ENCODE measurements at places on chromosomes 12 and 14.

GRCh38 chr12:77537663-77538062 lies 293.0 kb upstream of the NAV3 start:
- no peak for DNase-seq

DNA sequence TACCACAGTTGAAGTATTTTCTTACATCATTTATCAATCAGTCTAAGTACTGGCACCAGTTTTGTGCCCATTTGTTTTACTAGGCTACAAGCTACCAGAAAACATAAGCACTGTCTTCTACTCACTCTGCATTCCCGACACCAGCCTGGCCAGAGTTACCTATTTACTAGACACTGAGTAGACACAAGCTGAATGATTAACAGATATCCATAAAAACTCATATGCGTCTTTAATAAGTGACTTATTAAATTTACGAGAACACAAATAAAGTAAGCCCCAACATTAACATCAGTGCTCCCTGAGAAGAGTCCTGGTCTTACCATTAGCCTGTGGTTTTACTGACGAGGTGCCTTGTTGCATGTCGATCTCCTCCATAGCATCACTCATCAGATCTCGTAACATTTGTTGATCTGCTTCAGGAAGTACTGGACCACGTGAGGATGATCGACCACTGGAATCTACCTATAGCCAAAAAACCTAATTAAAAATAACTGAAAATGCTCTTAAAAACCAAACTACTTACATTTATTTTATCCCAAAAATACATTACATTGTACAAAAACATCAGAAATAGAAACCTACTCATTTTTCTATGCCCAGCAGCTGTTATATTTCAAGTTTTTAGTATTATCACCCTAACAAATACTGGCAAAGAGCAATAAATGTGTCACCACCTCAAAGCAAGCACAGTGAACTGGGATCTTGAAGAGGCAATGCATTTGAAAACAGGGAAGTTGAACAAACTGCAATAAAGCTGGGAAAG lies 53.3 kb downstream of the BDKRB1 start:
- DNase-seq = no peak

DNA sequence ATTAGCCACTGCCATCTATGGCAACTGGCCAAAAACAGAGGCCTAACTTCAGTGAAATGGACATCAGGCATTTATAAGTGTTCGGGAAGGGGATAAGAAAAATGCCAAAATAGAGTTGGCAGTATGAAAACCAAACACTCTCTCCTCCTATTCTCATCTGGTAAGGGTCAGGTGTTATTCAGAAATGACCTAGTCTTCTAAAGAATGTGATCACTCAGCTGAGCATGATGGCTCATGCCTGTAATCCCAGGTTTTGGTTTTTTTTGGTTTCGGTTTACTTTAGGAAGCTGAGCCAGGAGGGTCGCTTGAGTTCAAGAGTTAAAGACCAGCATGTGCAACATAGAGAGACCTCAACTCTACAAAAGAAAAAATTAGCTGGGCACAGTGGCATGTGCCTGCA lies 170.3 kb downstream of the GRIN2B start:
- no peak for DNase-seq

- peak; percentile 21 for DNase-seq
Measured at GRCh38 chr12:54977155-54977554, 7.4 kb downstream of the TESPA1 start.

GRCh38 chr12:49244176-49244575 lies 20.7 kb upstream of the TUBA1C start:
- DNase-seq = no peak

GRCh38 chr14:99575043-99576023 lies 28.7 kb downstream of the CCDC85C start:
- no peak for DNase-seq

- no peak for DNase-seq
Measured at GRCh38 chr14:22978487-22978837, 3.9 kb downstream of the AJUBA start.

- no peak for DNase-seq
Measured at GRCh38 chr14:100239211-100239839, 381 bp downstream of the YY1 start.

DNA sequence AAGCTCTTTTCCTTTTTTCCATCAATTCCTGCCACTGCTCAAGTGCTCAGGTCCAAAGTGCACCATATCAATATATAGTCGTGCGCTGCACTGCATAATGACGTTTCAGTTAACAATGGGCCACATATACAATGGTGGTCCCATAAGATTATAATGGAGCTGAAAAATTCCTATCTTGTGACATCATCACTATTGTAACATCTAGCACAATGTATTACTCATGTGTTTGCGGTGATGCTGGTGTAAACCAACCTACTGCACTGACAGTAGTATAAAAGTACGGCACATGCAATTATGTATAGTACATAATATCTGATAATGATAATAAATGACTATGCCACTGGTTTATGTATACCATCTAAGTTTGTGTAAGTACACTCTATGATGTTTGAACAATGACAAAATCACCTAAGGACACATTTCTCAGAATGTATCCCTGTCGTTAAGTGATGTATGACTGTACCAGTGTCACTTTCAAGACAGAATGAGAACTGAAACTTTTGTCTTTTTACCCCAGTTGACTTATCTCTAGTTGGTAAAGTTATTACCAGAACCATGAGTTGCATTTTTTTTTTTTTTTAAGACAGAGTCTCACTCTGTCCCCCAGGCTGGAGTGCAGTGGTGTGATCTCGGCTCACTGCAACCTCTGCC lies 53.7 kb upstream of the INSM2 start:
- no peak for DNase-seq

GRCh38 chr14:94398182-94398479 lies 9.7 kb upstream of the SERPINA1 start:
- no peak for DNase-seq

DNA sequence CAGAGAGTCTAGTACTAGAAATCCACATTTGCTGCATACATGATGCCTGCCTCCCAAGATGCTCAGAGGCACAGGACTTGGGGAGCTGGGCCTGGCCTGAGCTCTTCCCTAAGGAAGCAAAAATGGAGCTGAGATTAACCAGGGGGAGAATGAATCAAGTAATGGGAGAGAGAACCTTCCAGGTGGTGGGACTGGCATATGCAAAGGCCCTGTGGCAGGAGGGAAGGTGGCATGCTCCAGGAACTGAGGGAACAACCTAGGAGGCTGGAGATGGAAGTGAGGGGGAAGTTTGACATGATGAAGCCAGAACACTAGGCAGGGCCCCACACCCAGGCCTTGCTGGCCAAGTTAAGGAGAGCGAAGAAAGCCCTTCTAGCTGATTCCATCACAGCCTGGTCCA lies 23.3 kb downstream of the TMEM63C start:
- DNase-seq = no peak

GRCh38 chr12:102740141-102740955 lies 176.7 kb downstream of the PAH start:
- DNase-seq = peak; percentile 8

DNA sequence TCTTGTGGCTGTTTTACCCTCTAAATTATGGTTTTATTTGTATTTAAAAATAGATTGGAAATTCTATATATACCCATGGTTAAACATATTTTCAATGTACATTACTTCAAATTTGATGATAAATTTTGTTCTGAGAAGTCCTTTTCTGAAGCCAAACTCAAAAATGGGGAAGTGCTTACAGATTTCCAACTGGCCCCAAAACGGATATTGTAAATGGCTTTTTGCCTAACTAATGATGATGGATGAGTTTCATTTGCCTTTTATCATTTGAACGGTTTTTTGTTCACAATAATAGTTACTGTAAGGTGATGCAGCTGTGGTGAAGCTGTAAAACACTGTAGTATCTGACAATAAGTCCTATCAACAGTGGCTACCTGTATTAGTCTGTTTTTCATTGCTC lies 136.9 kb downstream of the FUT8 start:
- DNase-seq = no peak

- DNase-seq = no peak
Measured at GRCh38 chr14:20530771-20531571, 25.6 kb downstream of the RNASE10 start.

- DNase-seq = no peak
Measured at GRCh38 chr14:87045246-87045645, 947.7 kb downstream of the GALC start.

DNA sequence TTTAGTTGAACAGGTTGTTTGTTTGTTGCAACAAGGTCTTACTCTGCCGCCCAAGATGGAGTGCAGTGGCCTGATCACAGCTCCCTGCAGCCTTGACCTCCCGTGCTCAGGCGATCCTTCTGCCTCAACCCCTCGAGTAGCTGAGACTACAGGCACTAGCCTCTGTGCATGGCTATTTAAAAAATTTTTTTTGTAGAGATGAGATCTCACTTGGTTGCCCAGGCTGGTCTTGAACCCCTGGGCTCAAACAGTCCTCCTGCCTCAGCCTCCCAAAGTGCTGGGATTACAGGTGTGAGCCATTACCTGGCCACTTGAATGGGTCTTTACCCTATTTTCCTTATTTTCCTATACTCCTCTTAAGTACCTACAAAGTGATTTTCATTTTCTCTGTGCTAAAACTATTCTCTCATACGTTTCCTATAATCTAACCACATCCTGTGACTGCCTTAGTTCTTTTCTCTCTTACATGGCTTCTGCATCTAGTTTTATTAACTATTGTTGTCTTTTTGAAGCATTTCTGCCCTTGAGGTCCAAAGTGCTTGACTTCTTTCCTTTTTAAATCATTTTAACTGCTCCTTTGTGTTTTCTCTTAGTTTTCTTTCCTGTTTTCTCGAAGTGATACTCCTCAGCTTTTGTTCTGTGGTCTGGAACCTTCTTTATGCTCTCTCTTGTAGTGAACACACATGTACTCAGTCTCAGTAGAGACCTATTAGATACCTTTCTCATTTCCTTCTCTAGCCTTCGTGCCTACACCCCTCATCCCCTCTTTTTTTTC lies 14.1 kb downstream of the GPX2 start:
- DNase-seq = no peak

- no peak for DNase-seq
Measured at GRCh38 chr14:21913759-21914158, 240.1 kb upstream of the OR4E1 start.

DNA sequence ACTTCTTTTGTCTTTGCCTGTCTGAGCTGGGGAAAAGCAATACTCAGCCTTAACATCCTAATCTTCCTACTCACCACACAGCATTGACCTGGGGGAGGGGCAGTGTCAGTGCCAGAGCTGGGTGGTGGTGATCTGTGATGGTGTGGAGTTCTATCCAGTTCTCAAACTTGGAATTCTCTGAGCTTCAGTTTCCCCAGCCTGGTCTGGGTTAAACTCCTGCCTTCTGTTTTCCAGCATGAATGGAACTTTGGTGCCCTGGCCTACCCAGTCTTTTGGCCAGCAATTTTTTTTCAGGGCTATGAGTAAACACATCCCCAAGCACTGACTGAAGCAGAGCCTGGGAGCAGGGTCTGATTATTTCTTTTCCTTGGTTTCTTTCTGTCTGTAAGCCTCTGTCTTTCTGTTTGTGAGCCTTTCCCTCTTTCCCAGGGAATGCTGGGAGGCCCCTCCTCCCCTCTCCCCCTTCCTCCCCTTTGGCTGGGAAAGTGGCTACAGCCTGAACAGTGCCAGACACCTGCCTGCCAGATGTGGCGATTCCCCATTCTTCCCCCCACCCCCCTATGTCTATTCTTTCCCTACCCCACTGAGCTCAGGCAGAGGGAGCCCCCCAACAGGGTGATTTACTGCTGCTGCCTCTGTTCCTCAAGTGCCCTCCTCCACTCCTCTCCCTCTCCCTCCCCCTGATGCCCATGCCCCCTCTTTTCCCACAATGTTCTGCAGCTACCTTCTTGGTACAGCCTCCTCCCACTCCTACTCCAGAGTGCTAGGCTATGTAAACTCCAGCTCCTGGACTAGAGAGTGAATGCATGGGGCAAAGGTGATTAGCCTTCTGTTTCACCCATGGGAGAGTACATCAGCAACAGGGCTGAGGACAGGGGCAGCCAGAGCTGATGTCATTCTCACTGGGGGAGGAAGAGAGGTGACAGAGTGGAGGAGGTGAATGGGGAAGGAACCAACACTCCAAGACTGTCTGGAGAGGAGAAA lies 11.1 kb downstream of the GPR84 start:
- no peak for DNase-seq

- no peak for DNase-seq
Measured at GRCh38 chr12:43951286-43951685, 115.4 kb downstream of the TMEM117 start.

GRCh38 chr12:51593539-51593938 lies 2.5 kb downstream of the SCN8A start:
- DNase-seq = peak; percentile 31

GRCh38 chr14:61469781-61470180 lies 148.4 kb downstream of the PRKCH start:
- DNase-seq = no peak

GRCh38 chr12:53193040-53193439 lies 12.3 kb upstream of the CSAD start:
- no peak for DNase-seq
